ENCODE measurements at places on chromosomes 6 and 20. TPM values are rescaled to one million over a fixed set of nuclear protein-coding genes. Genes with fewer than 3 reads are reported as not detected.

Gene CAPN11
- 0.79 TPM for total RNA-seq

Gene OPRL1
- 1.6 TPM for total RNA-seq

Gene COL9A1
- not detected for total RNA-seq

Gene SLC13A3
- total RNA-seq: not detected

Gene LHFPL5
- total RNA-seq: not detected

Gene STMND1
- total RNA-seq: not detected

Gene HNF4A
- 0.35 TPM for total RNA-seq

Gene GFRA4
- total RNA-seq: not detected

All from T-cell (primary cell).